Parietal lobe (tissue), 2 donors: ENCODE measurements at places on chromosomes 2 and 18. TPM values are rescaled to one million over a fixed set of nuclear protein-coding genes. Genes with fewer than 3 reads are reported as not detected.

The CDH19 gene
- not detected for total RNA-seq

The AMER3 gene
- total RNA-seq, result 45.4 TPM

The INHA gene
- not detected for total RNA-seq

The RESP18 gene
- total RNA-seq, result not detected

The CYP27A1 gene
- 3.4 TPM for total RNA-seq

The TCF7L1 gene
- total RNA-seq, result 3.4 TPM

The IL1A gene
- total RNA-seq, result not detected

The TMEM163 gene
- 19.1 TPM for total RNA-seq

The LRPPRC gene
- 101 TPM for total RNA-seq

The PLA2R1 gene
- total RNA-seq, result 2.2 TPM

The OBSL1 gene
- 79.5 TPM for total RNA-seq

The FIGN gene
- 4.4 TPM for total RNA-seq

The KLHL30 gene
- total RNA-seq, result not detected

The ZC3H6 gene
- 40.1 TPM for total RNA-seq

The MEP1B gene
- total RNA-seq, result not detected

The TGFA gene
- 7.5 TPM for total RNA-seq

The FOSL2 gene
- total RNA-seq, result 6.6 TPM

The PRKAG3 gene
- total RNA-seq, result not detected

The TMEM247 gene
- not detected for total RNA-seq

The DBI gene
- 41.6 TPM for total RNA-seq

The HOXD13 gene
- not detected for total RNA-seq

The HSBP1L1 gene
- total RNA-seq, result 2.2 TPM

The CHRND gene
- not detected for total RNA-seq

The CIB4 gene
- not detected for total RNA-seq

The TXNDC2 gene
- total RNA-seq, result not detected

The TUBB8B gene
- not detected for total RNA-seq

The RAX gene
- total RNA-seq, result not detected
